ENCODE measurements at places on chromosomes 3 and 15.

GRCh38 chr3:174776636-174777035 lies 82.5 kb upstream of the NAALADL2 start:
- no peak for DNase-seq

- DNase-seq, result peak; percentile 64
These were observed at the start of gene ZMYND10 for GRCh38 chr3:50345586-50346234. Gene ZMYND10, minus strand, starts transcription at chr3:50345732. Its CDS starts 153 bp downstream, at chr3:50345579.

GRCh38 chr3:23754215-23754614 lies 51.5 kb upstream of the UBE2E1 start:
- no peak for DNase-seq

GRCh38 chr3:4629095-4630007 lies 136.2 kb downstream of the ITPR1 start:
- DNase-seq, result no peak

GRCh38 chr3:118472586-118472985 lies 562.1 kb downstream of the IGSF11 start:
- no peak for DNase-seq

DNA sequence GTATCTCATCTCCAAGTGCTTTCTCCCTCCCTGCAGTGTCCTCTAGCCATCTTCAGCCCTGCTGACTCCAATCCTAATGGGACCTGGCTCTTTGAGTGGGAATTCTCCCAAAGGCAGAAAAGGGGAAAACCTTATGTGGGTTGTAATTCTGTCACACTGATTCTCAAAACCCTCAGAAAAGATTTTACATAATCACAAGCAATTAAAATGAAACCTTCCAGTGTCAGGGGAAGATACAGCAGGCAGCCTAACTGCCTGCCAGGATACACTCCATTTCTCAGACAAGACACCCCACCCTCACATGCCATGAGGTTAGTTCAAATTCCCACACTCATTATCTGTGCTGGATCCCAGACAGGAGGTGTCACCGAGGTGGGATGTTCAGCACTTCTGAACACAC lies 121.4 kb downstream of the RFTN1 start:
- no peak for DNase-seq

GRCh38 chr3:20055842-20056241 lies 15.6 kb downstream of the KAT2B start:
- DNase-seq, result no peak

- no peak for DNase-seq
These were observed 916 bp downstream of the IDH3A start for GRCh38 chr15:78149805-78150751.

- DNase-seq, result no peak
These were observed 64.8 kb downstream of the OSTN start for GRCh38 chr3:191263850-191264249.

- DNase-seq, result no peak
These were observed 281.4 kb upstream of the CTDSPL start for GRCh38 chr3:37580237-37580636.

- no peak for DNase-seq
These were observed 309.0 kb downstream of the ULK4 start for GRCh38 chr3:41652931-41653330.

DNA sequence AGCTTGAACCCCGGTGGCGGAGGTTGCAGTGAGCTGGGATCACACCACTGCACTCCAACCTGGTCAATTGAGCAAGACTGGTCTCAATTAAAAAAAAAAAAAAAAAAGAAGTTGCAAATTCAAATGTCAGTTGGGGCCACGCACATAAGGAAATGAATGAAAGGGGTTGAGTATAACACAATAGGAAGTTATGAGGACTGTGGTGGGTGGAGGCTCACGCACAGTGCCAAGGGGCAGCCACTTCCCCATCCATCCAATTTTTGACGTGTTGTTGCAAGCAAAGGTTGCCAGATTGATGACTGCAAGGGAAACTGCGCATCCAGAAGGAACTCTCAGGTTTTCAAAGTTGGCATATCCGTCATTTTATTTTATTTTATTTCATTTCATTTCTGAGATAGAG lies 532.2 kb downstream of the NTRK3 start:
- no peak for DNase-seq

DNA sequence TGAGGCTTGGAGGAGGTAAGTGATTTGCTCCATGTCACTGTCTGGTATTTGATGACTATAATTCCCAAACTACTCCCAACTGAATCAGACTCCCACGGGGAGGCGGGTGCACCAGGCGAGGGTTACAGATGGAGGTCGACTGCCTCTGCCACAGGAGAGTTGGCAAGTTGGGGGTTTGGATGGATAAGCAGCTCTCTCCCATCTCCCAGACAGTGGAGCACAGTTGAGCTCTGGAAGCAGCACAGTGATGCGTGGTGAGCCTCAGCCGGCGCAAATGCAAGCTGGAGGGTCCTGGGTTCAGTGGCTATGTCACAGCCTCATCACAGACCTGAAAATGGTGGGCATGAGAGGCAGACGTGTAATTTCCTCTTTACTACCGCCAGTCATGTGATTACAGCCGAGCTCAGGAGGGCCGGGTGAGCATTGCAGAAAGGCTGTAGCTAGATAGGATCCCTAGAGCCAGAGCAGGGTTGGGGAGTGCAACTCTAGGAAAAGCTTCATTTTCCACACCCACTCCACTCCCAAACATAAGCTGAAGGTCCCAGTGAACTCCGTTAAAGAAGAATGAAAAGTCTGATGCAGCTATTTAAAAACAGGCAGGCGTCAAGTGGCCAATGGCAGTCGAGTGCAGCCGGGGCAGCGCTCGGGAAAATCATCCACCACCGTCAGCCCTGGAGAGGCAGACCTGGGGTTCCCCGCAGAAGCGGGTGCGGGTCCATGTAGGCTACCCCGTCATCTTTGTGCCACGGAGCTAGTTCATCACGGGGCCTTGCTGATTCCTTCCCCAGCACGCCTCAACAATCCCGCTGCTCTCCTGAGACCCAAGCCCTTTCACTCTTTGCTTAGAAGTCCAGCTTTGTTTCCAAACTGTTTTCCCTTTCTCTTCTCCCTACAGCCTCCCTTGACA lies 33.3 kb upstream of the VPS8 start:
- DNase-seq, result no peak

DNA sequence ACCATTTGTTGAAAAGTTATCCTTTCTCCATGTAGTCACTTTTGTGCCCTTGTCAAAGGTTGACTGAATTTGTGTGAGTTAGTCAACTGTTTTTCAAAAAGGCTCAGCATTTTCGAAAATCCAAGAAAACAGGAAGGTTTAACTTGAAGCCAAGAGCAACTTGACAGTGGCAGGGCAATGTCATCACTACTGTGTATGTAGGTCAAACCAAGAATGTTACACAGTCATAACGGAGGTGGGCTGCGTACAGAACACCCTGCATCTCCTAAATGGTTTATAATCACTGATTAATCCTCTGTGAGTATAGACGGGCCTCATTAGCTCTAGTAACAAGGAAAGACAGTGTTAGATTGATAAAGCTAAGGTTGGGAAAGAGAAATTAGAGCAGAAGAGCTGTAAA lies 1064.9 kb downstream of the FHIT start:
- DNase-seq, result no peak

- DNase-seq, result no peak
These were observed 301.3 kb downstream of the IL20RB start for GRCh38 chr3:137259089-137259488.

GRCh38 chr15:68729789-68730411 lies 90.8 kb downstream of the ANP32A start:
- DNase-seq, result peak; percentile 50

DNA sequence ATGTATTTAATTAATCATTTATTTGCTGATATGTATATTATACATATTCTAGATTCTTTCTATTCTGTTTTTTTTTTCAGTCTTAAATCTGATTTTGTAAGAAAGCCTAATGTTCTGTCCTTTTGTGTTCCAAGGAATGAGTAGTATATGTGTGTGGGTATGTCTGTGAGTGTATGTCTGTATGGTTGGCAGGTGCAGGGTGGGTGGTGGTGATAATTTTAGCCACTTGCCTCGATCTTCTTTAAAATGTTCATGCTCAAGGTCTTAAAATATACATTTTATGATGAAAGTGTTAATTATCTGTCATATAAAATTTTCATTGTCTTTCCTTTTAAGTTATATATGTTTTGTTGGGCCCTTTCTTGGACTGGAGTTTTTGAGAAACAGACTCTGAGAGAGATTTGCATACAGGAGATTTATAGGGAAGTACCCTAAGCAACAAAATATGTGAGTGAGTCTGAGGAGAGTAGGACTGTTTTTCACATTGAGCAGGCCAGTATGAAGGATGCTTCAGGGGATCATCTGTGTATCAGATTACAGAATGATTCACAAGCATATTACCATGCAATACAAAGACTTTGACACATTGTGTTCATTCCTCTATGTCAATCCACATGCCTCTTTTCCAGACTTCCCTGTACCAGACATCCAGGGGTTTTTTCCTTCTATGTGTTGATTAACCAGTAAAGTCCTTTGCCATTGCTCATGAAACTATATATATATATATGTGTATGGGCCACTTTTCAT lies 211.0 kb upstream of the DPPA4 start:
- DNase-seq, result no peak

- DNase-seq, result no peak
These were observed 5.6 kb upstream of the RBMS3 start for GRCh38 chr3:29275309-29275708.

GRCh38 chr3:52874160-52874701 lies 23.1 kb downstream of the STIMATE start:
- DNase-seq, result no peak

DNA sequence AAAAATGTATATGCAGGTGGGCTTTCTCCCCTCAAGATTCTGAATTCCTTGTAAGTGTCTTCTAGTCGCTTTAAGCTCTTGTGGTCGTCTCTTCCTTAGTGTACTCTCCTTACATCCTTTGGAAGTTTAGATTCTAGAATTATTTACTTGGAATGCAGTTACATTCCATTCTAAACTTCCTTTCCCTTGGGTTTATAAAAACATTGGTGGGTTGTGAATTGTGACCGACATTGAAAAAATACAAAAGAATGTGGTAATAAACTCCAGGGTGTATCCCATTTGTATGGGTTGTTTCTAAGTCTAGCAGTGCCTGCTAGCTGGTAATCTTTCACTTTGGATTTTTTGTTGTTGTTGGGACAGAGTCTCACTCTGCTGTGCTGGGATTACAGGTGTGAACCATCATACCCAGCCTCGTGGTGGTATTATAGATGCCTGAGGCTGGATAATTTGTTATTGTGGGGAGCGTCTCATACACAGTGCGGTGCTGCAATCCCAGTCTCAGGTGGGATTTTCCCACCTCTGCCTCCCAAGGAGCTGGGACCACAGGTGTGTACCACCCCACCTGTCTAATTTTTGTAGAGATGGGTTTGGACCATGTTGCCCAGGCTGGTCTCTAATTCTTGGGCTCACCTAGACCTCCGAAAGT lies 9.1 kb downstream of the CHD2 start:
- no peak for DNase-seq

GRCh38 chr15:64747578-64747977 lies 27.8 kb downstream of the RBPMS2 start:
- DNase-seq, result no peak

GRCh38 chr15:78105476-78106241 lies 13.3 kb downstream of the SH2D7 start:
- DNase-seq, result no peak

DNA sequence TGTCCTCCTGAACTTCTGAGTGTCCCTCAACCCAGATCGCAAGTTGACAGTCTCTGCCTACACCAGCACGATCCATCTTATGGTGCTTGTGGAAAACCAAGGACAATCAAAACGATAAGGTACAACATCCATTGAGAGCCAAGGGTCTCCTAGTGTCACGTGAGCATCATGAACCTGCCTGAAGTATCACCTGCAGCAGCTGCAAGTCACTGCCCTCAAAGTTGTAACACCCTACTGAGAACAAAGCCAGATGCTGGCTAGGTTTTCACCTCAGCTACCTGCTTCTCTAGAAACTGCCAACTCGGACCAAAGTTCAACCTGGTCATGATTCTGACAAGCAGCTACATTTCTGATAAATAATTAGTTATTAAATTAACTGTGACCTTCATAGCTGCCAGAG lies 17.5 kb downstream of the C2CD4B start:
- no peak for DNase-seq

- DNase-seq, result no peak
These were observed 269.0 kb upstream of the ADAMTS9 start for GRCh38 chr3:64956711-64957325.

DNA sequence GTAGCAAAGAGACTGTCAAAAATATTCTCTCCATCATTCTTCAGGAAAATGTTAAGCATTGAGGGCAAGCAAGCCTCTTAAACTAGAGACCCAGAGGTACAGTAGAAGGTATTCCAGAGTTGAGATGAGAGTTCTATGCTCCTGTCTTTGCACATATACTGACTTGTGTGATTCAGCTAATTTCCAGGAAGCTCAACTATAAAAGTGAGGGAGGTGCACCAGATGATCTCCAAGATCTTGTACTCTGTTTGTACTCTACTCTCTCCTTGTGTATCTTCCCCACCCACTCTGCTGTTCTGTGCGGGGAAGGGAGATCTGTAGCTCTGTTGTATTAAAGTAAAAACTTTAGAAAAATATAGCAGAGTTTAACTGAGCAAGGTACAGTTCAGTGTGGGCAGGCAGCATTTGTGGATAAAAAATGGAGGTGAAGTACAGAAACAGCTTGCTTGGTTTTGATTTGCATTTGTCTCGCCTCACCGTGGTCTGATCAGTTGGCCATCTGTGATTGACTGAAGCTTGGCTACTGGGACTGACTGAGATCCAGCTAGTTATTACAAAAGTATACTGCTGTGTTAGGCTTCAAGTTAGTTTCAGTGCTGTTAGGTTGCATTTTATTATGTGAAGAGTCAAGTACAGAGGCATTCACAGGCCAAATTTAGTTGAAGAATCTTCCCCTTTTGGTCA lies 463.1 kb upstream of the GOLIM4 start:
- DNase-seq, result no peak

GRCh38 chr3:29668728-29669127 lies 387.9 kb downstream of the RBMS3 start:
- DNase-seq, result no peak

DNA sequence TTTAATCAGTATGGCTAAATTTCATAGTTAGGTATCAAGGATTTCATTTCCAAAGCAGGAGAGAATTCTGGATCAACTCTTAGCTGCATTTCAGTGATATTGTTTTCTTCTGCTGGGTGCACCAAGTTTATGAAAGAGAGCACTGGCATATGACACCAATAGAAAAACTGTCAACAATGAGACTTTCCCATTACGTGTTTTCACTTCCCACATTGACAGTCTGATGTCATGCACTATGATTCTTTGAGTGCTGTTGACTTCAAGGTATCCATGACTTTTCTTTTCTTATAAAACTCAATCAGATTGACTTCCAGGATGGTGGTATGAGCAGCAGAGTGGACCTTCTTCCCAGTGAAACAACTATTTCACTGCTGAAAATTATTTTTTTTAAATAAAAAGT lies 476.1 kb downstream of the EDEM1 start:
- DNase-seq, result no peak
